Cortex of kidney (tissue), 1 donor: ENCODE measurements at places on chromosomes 7 and 10.

- DNase-seq = no peak
These were observed at the start of gene EFCAB10 for GRCh38 chr7:105581066-105581811. TSS of gene EFCAB10 (minus strand) at chr7:105581493. CDS start at chr7:105581463, 30 bp downstream.

GRCh38 chr7:108247614-108248013, 117.5 kb upstream of the LAMB4 start:
- DNase-seq = no peak

- no peak for DNase-seq
These were observed 83.5 kb upstream of the NPY start for GRCh38 chr7:24200407-24200966.

GRCh38 chr10:85624511-85624910, 742.1 kb downstream of the GRID1 start:
- no peak for DNase-seq

DNA sequence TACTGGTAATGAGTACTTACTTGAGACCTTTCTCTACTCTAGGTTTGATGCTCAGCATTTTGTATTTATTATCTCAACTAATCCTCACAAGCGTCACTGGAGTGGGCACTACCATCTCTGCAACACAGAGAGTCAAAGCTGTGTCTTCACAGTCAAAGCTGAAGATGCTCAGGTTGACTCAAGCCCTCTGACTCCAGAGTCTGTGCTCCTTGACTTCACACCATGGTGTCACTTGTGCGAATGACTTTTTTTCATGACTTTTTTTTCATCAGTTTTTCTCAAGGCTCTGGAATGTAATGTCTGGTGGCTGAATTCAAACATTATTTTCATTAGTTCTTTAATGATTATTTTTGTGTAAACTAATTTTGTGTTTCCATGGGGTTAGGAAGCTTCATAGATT, 30.4 kb upstream of the TARP start:
- no peak for DNase-seq

- DNase-seq = no peak
These were observed 303.6 kb downstream of the GLRX3 start for GRCh38 chr10:130439766-130440165.

DNA sequence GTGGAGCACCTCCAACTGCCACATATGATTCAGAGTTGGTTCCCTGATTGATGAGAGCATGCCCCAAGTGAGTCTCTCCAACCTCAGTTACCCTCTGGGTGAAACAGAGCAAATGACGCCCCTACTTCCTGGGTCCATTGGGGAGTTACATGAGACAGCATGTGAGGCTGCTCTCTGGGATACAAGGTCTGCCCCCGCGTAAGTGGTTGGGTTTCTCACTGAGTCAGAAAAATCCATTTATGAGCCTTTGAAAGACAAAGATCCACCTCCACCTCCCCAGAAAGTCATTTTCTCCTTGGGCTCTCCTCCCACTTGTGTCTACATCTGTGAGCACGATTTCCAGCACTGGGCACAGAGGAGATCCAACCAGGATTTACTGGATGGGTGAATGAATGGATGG, 70.7 kb upstream of the DNAAF5 start:
- DNase-seq = no peak

DNA sequence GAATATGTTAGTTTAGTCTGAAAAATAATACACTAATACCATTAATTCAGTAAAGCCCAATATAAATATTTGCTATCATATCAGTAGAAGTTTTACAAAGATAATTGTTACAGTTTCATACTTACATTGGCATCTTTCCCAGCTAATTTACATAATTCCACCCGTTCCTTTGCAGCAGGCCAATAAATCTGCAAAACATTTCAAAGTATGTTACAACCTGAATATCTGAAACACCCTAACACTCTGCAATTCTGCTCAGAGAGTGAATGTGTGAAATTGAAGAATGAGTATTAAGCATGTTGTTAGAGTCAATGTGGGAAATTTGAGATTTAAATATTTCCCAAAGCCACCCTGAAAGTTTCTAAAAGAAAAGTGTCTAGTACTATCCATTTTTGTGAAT, 105.5 kb downstream of the SEMA3D start:
- no peak for DNase-seq
